ENCODE measurements at places on chromosomes 6 and 20.

- no peak for DNase-seq
Measured at GRCh38 chr6:157600807-157601206, 219.8 kb downstream of the ZDHHC14 start.

- DNase-seq: no peak
Measured at GRCh38 chr6:83546636-83547035, 34.3 kb downstream of the PRSS35 start.

DNA sequence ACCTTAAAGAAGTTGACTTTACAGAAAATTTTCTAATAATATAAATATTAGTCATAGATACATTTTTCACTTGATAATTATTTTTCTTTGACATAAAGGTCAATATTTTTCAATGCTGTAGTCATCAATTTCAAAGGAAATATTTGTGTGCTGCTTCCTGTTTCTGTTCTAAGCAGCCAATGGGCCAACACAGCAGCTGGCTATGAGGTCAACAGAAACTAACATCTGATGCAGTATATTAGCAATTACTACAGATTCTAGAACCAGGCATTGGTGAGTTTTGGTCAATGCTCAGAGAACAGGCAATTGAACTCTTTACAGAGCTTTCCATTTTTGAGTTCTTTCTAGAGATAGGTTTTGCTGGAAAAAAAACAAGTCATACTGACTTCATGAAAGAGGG, 669.6 kb upstream of the NRSN1 start:
- DNase-seq: no peak

GRCh38 chr6:30002871-30003270, 58.2 kb upstream of the POLR1H start:
- DNase-seq: no peak

- DNase-seq: no peak
Measured at GRCh38 chr6:133710826-133711225, 178.1 kb upstream of the TCF21 start.

GRCh38 chr20:62682912-62683517, 25.6 kb upstream of the NTSR1 start:
- DNase-seq: no peak

DNA sequence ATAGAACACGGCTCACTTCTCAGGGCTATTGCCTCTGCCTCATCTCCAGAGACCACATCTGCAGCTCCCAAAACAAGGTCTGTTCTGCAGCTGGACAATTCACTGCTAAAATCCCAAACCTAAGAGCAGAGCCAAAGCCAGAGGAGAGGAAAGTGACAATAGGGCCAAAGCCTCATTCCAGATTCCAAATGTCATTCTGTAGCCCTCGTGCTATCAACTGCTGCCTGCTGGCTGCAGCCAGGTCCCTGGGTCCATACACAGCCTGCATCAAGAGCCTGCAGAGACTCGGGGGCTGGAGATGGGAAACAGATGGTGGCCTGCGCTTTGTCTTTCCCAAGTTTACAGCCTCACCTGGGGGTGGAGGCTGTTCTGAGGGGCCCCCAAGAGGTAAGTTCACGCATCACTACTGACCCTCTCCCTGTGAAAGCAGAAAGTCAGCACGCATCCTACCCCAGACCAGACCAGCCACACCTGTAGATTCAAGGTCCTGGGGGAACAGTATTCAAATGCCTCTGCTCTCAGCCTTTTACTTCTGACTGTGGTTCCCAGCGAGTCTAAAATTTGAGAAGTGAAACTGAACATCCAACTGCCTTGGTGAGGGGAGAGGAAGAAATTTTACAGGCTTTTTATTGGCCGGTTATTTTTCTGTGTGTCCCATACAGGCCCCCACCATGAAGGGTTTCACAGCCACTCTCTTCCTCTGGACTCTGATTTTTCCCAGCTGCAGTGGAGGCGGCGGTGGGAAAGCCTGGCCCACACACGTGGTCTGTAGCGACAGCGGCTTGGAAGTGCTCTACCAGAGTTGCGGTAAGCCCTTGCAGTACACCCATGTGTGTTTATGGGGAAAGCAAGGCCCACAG, at the start of gene LY86:
LY86 (plus strand) TSS at position 657 of the 860 bp plus-strand sequence; CDS start at position 672, 15 bp downstream.
- DNase-seq: no peak

GRCh38 chr20:1788044-1788443, 107.2 kb upstream of the SIRPA start:
- DNase-seq: no peak

GRCh38 chr6:39276379-39276995, 37.7 kb downstream of the KCNK17 start:
- DNase-seq: no peak

DNA sequence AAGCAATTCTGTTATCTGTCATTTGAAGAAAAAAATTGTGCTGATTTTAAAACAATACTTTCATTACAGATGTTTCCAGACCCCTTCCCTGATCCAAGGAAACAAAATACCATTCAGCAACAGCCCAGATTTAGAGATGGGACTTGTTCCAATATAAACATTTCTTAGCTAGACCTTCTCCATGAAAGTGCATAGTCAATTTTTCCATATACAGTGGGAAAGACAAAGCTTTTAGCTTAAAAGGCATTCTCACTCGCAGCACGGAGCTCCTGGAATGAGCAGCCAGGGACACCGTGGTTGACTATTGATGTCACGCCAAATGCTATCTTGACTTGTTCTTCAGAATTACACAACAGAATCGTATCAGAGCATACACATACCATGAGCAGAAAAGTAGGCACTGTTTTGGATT, 21.5 kb downstream of the LAMA4 start:
- DNase-seq: no peak

GRCh38 chr6:19838442-19839236, 1.5 kb downstream of the ID4 start:
- peak; percentile 90 for DNase-seq

DNA sequence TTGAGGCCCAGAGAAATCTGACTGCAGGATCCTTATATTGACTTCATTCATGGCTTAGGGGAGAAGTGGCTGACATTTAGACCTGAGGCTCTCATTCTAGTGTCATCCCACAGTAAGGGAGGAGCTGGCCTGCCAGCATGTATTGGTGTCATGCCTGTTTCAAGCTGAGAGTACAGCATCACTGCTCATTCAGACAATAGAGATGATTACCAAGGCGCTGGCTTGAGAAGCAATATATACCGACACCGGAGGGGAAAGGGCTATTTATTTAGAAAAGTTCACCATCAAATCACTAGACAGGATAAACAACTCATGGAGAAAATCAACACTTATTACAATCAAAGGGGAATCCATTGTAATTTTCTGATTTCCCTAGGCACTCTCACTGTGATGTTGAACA, 84.4 kb upstream of the HDAC2 start:
- no peak for DNase-seq

DNA sequence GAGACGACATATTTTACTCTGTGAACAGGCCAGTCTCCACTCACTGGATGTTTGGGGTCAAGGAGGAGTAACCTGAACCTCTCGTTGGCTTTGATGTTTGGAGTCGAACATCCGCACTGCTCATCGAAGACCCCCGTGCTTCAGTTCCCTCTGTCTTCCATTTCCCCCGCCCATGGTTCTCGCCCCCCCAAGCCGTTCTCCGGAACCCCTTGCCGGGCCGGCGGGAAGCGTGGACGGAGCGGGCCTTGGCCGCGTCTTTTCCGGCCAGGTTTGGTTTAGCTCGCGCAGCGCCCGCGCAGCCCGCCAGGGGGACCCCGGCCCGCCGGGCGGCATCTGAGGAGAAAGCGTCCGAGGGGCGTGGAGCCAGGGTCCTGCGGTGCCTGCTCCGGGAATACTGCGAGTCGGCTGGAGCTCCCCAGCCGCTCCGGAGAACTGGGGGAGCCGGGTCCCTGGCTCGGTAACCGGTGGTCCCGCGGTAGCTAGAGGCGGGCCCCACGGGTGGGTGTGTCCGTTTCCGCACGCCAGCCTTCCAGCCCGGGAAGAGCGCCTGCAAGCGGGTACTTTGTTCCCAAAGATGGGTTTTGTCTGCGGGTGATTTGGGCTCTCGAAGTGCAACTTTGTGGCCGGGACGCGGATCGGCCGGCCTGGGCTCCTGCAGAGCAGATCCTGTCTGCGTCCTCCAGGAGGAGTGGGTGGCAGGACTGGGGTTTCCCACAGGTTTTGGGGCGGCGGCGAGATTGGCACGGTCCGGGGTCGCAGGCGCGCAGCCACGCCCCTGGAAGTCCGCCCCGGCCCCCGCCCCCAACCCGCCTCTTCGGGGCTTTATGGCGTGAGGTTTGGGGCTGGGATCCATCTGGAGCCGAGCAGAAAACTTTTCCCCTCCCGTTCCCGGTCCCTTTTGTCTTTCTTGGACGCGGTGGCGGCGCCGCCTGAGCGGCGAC, at the start of gene TMEM200A:
TMEM200A (plus strand) TSS at position 852 of the 941 bp plus-strand sequence. CDS start 74,406 bp downstream, outside the sequence.
- peak; percentile 84 for DNase-seq

DNA sequence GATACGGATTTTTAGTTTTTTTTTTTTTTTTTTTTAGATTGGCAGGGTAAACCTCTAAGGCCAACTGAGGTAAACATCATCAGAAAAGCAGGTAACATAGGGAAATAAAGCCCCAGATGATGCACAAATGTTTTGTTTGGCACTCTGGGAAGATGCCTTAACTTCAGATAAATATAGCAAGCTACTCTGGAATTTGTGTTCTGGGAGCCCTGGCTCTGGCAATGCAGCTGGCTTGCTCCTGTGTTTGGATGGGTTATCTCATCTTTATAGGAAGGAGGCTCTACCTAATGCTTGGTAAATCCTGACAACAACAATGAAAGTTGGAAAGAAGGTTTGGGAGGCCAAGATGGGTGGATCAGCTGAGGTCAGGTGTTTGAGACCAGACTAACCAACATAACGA, 77.4 kb downstream of the GFOD1 start:
- no peak for DNase-seq

DNA sequence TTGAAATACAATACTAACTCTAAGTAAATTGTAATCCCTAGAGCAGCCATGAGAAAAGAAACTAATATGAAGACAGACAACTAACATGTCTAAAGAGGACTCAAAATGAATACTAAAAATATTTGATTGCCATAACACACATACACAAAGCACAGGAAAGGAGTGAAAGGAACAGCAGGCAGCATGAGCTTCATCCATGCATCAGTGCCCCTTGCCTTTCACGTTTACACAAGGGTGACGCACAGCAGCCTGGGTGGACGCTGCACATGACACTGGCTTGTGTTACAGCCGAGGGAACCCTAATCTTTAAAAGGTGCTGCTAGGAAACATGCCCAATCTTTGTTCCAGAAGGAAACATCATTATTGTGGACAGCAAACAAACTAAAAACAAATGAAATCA, 123.5 kb downstream of the MAN1A1 start:
- no peak for DNase-seq

GRCh38 chr6:3808199-3808598, 41.0 kb upstream of the FAM50B start:
- no peak for DNase-seq

DNA sequence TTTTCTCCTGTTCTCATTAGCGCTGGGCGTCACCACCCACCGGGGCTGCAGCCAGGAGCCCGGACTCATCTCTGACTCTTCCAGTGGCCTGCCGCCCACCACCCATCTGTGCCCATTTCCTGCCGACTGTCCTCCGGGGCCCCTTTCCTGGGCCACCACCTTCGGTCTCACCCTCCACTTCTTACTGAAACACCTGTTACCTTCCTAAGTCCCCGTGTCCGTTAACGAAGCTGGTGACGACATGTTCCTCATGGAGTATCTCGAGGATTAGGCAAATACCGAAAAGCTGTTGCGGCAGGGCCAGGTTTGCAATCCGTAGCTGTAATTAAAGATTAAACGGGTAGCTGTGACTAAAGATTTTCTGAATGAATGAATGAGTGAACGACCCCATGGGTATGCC, 80.2 kb downstream of the SRC start:
- no peak for DNase-seq

GRCh38 chr6:51472745-51473487, 614.5 kb downstream of the PKHD1 start:
- DNase-seq: peak; percentile 88

GRCh38 chr6:160974304-160974771, 17.2 kb upstream of the MAP3K4 start:
- DNase-seq: peak; percentile 34

DNA sequence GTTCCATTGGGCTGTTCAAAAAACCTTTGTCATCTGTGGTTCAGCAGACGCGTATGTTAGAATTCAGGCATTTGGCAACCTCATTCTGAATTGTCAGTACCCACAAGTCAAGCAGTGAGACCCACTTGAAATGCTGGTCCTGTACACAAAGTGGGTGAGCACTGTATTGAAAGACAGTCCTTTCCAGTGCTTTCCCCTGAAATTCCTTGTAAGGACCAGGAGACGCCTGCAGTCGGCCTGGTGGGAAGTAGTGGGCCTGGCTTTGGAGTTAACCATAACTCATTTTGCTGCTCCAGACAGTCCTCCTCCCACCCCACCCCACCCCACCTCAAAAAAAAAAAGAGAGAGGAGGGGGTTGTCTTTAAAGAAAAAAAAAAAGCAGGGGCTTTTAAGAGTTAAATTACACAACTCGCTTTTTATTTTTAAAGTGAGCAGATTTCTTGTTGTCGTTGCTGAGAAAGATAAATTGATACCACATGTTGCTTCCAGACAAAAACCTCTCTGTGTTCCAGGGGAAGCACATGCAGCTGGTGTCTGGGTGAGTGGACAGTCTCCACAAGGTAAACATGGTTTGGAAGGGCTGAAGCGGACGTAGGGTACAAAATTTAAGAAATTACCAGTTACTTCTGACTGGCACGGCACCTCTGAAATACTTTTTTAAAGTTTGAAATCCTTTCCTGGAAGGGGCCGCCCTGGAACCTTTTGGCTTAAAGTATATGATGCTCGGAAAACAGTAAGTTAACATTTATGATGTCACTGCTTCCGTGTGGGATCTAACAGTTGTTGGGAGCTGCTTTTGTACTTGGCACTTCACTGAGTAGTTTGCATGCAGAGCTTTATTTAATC, 95.3 kb downstream of the FOXO3 start:
- no peak for DNase-seq

DNA sequence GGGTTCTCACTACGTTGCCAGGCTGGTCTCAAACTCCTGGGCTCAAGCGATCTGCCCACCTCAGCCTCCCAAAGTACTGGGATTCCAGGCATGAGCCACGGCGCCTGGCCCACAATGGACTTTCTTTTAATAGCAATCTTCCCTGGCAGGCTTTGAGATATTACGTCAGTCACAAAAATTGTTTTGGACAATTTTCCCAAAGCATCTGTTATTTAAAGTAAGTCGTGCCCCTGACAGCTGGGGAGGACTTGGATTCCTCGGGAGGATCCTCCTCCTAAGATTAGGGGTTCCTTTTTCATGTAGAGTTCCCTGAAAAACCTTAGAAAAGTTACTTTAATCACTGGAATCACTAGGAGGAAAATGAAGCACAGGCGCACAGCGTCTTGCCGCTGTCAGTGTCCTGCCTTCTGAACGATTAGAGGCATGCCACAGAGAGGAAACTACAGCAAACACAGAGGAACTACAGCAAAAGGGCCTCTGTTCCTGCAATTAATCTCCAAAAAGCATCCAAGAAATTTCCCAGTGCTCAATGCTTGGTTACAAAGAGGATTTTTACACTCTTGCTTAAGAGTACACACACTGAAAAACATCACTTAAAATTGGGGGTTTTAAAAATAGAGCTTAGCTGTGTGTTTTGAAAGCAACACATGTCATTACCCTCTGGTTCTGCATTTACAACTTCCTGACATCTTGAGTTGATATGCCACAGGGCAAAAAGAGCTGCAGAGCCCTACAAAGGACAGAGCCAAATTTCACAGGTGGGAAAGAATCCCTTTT, 4.5 kb downstream of the ACSS1 start:
- no peak for DNase-seq
